ENCODE measurements at places on chromosomes 13 and 19.

GRCh38 chr13:72120632-72121031 lies 253.6 kb upstream of the DACH1 start:
- no peak for DNase-seq

GRCh38 chr13:23386533-23386932 lies 47.0 kb downstream of the SACS start:
- DNase-seq: no peak

GRCh38 chr13:98533912-98534311 lies 43.0 kb downstream of the STK24 start:
- no peak for DNase-seq

DNA sequence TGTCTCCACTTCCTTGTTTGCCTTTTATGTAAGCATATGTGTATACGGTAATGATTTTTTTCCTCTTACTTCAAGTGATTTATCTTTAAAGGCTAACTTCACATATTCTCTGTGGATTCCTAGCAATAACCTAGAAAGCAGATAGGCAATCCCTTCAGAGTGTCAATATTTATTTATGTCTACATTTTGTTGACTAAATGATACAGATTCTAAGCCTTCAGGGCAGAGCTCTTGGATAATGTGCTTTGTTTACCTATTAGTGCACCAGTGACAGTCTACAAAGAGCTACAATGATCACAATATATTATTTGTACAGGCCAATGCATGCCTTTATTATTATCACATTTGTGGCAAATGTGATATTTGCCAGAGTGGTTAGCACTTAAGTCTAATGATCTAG lies 406.2 kb downstream of the EFNB2 start:
- DNase-seq: no peak

DNA sequence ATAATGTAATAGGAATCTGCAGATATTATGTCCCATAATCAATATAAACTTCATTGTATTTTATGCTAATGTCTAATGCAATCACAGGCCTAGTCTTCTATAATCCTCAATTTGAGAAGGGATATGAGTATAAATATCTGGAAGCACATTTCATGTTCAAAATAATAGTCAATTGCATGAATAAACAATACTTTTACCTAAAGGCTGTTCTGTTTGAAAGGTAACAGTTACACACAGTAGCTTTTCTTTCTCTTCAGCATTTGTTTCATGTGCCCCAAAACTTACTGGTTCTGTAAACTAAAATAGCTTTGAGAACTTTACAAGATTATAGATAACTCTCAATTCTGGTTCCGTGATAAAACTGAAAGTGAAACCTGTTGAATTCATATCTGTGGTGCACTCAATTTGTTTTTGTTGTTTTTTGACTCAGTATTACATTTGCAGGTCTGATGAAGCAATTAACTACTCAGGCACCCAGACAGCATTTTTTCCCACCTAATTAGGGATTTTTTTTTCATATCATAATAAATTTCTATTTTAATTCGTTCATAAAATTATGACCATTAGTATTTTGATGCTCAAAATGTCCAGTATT lies 1193.8 kb downstream of the SLITRK1 start:
- DNase-seq: peak; percentile 46

DNA sequence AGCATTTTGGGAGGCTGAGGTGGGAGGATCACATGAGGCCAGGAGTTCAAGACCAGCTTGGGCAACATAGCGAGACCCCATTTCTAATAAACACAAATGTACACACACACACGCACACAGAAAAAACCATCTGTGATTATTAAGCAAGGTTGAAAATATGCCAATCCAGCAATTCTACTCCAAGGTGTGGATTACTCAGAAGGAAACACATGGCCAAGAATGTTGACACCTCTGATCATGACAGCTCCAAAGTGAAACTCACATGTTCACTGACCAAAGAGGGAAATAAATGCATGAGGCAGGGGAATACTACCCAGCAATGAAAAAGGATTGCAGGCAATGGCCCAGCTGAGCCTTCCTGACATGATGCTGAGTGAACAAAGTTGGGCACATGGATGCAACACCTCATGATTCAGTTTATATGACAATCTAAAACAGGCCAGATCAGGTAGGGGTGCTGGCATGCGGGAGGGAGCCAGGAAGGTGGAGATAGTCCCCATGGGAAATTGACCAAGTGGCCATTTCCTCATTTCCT lies 4.4 kb downstream of the DOCK6 start:
- DNase-seq: no peak

GRCh38 chr13:31051999-31052398 lies 109.7 kb downstream of the HSPH1 start:
- DNase-seq: no peak

GRCh38 chr19:14325863-14326262 lies 55.4 kb upstream of the ADGRE5 start:
- no peak for DNase-seq

GRCh38 chr13:41501281-41501680 lies 43.9 kb downstream of the RGCC start:
- no peak for DNase-seq

- peak; percentile 71 for DNase-seq
Measured at GRCh38 chr19:3350014-3350663, 16.2 kb upstream of the NFIC start.

GRCh38 chr13:98771838-98772611 lies 19.6 kb upstream of the SLC15A1 start:
- DNase-seq: no peak

DNA sequence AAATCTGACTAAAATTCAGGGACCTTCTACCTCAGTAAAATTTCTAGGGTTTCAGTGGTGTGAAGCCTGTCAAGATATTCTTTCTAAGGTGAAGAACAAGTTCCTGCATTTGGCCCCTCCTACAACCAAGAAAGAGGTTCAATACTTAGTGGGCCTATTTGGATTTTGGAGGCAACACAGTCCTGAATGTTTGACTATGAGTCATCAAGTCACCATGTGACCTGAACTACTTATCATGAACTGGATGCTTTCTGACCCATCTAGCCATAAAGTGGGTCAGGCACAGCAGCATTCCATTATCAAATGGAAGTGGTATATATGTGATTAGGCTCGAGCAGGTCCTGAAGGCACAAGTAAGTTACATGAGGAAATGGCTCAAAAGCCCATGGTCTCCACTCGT lies 163.0 kb upstream of the IRS2 start:
- DNase-seq: no peak

DNA sequence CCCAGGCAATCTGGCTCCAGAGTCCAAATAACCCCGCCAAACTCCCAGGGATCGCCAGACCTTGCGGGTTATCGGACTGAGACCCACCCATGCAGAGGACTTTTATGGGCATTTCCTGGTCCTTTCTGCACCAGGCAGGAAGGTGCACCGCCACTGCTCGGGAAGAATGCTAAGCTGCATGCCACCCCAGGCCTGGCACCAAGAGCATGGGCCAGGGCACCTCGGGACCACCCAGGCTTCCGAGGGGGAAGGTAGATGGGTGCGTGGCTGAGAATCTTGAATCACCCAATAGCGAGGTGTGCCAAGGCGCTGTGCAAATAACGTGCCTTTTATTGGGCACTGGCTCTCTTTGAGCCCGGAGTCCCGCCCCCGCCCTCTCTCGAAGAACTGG lies 422 bp upstream of the ZNF575 start:
- no peak for DNase-seq

DNA sequence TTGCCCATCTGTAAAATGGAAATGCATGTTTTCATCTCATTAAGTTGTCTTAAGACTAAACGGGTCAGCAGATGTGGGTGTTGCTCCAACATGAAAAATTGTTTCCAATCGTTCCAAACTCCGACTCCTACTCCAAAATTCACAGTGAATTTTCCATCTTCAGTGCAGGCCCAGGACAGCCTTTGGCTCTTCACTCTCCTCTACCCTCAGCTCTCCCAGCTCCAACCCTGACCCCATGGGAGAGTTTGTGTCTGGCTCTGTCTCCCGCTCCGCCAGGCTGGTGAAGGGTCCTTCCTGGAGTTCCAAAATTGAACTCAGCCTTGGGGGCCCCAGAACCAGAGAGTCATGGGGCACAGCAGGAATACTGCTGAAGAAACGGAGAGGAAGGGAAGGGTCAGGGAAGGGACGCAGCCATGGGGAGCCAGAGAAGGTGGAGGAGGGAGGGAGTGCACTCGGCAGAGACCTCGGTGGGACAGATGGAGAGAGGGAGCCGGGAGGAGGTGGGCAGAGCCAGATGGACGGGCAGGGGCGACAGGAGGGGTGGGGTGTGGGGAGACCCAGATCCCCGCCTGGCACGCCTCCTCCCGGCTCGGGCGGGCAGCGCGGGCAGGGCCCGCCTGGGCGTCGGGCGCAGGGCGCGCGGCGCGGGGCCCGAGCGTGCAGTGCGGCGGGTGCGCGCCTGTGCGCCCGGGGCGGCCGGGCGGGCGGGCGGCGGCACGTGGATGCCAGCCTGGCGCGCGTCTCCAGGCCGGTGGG lies 45.6 kb downstream of the CELF5 start:
- DNase-seq: no peak

DNA sequence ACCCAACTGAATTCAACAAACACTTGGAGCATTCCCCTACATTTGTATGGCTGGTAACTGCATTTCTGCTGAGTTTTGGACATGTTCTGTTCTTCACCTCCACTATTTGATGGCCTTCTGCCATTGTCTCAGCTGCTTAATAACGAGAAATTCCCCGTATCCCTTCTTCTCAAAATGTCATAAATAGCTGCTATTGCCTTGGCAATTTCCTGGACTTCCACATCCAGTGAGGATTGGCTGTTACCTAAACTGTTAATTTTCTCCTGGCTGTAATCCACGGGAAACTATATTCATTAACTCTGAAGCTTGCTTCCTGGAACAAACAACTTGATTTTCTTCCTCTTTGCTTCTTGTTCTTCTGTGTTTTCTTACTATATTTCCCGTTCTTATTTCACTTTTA lies 69.5 kb upstream of the TDRD3 start:
- no peak for DNase-seq

DNA sequence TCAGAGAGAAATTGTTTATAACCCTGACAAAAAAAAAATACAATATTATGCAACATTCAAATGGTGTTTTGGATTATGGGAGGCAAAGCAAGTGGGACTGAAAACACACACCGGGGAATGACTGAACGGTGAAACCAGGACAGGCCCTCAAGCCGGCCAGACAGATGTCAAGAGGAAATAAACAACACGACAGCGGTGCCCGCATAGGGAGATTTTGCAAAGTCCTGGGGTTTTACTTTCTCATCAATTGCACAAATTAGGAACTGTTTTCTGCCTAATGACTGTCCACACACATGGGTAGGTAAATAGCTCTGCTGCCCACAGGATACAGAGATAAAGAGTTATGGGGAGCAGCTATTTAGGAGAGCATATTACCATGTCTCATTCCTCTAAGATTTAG lies 134.5 kb downstream of the IRS2 start:
- DNase-seq: no peak

GRCh38 chr19:13120817-13121216 lies 2.8 kb downstream of the NACC1 start:
- no peak for DNase-seq

GRCh38 chr19:49398931-49399330 lies 10.9 kb downstream of the KASH5 start:
- no peak for DNase-seq

DNA sequence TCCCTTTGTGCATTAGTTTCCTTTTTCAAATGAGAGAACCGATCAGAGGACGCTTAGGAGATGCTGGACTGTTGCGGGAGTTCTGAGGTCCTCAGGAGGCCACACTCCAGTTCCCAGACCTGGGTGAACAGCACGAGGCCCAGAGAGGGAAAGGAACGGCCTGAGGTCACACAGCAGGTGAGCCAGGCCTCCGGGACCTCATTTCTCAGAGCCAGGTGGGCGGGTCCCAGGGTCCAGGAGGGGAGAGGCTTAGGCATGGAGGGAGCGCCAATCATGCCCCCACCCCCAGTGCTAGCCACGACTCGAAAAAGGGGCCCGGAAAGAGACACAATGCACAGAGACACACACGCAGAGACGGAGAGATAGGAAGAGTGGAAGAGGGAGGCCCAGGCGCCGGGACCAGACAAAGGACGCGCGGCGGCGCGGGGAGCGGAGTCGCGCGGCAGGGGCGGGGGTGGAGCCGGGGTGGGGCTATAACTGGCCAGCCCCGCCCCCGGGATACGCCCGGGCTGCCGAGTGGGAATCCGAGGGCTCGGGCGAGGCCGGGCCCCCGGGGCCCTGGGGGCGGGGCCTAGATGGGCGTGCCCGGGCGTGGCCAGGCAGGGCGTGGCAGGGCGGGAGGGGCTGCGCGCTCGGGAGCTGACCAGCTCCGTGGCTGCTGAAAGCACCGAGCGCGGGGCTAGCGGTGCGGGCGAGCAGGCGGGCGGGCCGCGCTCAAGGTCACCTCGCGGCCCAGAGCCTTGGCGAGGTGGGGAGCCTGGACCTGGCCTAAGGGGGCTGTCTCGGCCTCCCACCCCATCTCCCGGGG lies 1.6 kb downstream of the ELAVL3 start:
- no peak for DNase-seq

DNA sequence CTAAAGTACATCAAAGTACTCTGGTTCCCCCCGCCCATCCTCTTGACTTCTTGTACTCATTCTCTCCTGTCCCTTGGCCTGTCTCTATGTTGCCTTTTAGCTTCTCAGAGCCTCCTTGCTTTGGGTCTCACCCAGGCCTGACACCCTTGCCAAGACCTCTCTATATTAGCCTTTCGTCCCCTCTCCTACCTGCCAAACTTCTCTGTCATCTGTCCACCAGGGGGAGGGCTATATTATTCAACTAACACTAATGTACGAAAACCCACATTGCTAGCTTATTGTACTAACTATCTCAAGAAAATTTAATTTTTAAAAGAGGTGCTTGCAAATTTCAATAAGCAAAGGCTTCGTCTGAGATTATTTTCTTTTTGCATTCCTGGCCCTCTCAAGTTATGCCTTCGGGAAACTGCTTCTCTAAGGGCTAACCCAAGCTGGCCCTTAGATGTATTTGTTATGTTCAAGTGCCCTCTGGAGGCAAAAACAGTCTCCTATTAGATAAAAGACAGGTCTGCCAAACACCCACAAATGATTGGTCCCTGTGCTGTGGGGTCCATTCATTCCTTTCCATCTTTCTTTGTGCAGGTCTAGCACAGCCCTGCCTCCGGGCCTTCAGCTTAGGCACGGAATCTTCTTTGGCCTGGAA lies 6.3 kb upstream of the MRPS31 start:
- peak; percentile 47 for DNase-seq

- peak; percentile 18 for DNase-seq
Measured at GRCh38 chr13:74710006-74710405, 575.8 kb upstream of the KLF12 start.

- DNase-seq: no peak
Measured at GRCh38 chr13:22665506-22665905, 515.3 kb upstream of the SGCG start.

- DNase-seq: no peak
Measured at GRCh38 chr19:34671972-34672371, 5.0 kb downstream of the SCGB2B2 start.

GRCh38 chr13:46149272-46150133 lies 32.5 kb downstream of the LCP1 start:
- no peak for DNase-seq

DNA sequence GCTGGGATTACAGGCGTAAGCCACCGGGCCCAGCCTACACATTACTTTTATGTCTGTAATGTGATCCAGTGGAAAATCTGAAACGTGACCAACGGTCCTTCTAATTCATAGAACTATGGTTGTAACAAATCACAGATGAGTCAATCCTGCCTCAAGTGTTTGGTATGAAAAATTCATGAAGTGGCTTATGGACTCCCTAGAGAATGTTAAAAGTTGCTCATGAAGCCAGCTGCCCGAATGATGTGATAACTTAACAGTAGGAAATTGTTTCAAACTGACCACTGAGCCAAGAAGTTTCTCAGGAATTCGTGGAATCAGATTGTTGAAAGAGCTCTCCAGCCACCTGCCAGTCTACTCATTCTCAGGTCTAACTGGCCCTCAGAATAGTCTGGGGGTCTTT lies 59.4 kb upstream of the FARP1 start:
- peak; percentile 97 for DNase-seq

GRCh38 chr13:77508959-77509620 lies 26.4 kb upstream of the SCEL start:
- no peak for DNase-seq

All from LHCN-M2 (cell line).